ENCODE measurements at places on chromosomes 16 and 17.

DNA sequence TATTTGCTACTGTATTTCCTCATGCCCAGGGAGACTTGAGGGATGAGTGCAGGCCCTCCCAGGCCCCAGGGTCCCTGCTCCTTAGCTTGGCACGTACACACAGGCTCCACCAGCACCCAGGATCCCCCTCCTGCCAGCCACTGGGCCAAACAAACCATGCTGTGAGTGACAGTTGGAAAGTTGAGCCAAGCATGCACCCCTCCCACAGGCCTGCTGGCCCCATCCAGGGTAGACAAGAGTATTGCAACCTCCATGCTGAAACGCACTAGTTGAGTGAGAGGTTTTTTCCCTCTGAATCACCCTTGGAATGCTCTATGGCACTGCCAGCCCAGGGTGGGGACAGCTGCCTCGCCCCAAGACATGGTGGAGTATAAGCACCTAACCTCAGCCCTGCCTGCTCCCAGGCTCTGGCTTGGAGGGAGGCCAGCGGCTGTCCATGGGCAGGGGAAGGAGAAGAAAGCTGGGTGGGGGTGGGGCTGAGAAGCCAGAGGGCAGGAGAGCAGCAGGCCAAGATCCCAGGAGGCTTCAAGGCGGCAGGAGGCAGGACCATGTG lies 49.6 kb downstream of the PITPNM3 start:
- DNase-seq: no peak

GRCh38 chr17:48213797-48214196 lies 106.2 kb downstream of the SNX11 start:
- DNase-seq: no peak

GRCh38 chr17:36001110-36001771 lies at the start of gene CCL15:
Gene CCL15, minus strand, starts transcription at chr17:36001553. Its CDS starts 61 bp downstream, at chr17:36001492.
- DNase-seq: peak; percentile 33

DNA sequence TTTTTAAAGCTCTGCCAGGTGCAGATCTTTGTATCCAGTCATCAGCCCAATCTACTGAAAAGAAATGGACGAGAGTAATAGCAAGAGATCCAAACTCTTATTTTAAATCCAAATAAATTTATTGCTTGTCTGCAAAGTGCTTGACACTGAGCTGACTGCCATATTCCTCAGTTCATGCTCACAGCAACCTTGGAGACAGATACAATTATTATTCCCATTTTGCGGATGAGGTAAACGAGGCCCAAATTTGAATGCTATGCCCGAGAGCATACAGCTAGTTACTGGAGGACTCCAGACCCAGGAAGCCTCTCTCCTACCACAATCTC lies 620 bp downstream of the NOB1 start:
- no peak for DNase-seq

- DNase-seq: no peak
Measured at GRCh38 chr17:61334673-61335072, 65.0 kb upstream of the TBX2 start.

- peak; percentile 30 for DNase-seq
Measured at GRCh38 chr16:19432429-19432828, 14.7 kb downstream of the TMC5 start.

DNA sequence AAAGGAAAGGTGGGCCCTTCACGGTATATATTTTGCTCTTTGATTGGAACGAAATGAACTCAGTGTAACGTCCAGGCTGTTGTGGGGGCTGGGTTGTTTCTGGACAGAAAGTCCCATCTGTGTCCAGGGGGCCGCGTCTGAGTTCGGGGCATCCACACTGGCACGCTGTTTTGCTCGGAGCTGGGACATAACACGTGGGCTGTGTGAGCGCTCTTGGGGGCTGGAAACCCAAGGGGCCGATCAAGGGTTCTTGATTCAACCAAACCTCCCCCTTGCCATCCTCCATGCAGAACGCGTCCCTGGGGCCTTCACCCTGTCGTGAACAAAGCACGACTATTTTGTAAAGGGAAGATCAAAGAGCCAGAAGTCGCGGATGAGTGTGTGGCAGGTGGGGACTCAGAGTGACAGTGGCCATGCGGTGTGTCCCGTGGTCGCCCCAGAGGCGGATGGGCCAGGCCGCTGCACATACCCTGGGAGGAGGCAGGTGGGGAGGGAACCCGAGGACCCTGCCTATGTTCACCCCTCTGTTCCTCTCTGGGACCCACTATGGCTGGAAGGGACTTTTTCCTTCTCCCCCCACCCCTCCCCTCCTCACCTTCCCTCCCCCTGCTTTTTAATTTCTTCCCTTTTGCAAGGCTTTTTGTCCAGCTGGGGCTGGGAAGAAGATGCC lies 387.2 kb downstream of the SEC14L1 start:
- no peak for DNase-seq

DNA sequence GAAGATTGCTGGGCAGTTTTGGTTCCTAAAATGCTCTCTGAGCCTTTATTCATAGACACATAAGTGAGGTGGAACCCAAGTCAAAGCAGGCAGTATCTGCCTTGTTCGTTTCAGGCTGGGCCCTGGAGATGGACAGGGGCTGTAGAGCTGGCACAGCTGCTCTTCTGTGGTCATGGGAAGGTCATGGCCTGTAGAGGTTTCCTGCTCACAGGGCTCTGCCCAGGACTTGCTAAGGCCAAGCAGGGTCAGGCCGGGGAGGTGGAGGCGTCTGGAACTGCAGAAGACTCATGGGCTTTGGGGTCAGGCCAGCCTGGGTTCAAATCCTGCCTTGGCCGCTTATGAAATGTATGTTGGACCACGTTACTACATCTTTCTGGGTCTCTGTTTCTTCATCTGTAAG lies 50.2 kb downstream of the IRX5 start:
- DNase-seq: no peak

DNA sequence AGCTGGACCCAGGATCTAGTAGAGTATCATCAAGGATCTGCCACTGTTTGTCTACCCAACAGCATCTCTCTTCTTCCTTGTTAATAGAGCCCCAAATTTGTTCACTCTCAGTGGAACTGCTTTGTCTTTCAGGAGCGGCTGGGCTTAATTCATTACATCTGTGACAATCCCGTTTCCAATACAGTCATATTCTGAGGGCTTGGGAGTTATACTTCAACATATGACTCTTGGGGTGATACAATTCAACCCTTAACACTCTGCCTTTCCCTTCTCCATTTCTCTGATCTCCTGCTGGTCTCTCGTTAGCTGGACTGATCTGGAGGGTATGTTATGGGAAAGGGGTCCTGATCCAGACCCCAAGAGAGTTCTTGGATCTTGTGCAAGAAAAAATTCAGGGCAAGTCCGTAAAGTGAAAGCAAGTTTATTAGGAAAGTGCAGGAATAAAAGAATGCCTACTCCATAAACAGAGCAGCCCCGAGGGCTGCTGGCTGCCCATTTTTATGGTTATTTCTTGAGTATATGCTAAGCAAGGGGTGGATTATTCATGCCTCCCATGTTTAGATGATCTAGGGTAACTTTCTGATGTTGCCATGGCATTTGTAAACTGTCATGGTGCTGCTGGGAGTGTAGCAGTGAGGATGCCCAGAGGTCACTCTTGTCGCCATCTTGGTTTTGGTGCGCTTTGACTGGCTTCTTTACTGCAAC lies 42.4 kb downstream of the IQCK start:
- no peak for DNase-seq

- no peak for DNase-seq
Measured at GRCh38 chr17:67632141-67632540, 85.6 kb upstream of the NOL11 start.

DNA sequence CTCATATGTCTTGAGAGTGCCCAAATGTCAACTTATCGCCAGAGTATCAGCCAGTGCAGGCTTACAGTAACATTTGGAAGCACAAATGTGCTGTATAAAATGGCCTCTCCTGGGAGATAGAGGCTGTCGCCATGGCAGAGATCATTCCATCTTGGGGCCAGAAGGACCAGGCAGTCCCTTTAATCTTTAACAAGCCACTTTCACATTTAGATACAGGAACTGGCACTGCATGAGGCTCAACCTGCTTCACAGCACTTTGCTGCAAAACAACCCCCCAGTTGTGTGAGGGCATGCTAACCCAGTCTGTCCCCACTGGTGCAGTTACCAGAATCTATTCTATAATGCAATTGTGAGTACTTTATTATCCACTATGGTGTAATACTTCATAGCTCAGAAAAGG lies 4.7 kb upstream of the RFFL start:
- no peak for DNase-seq

- DNase-seq: no peak
Measured at GRCh38 chr16:25124503-25124902, 13.0 kb downstream of the LCMT1 start.

DNA sequence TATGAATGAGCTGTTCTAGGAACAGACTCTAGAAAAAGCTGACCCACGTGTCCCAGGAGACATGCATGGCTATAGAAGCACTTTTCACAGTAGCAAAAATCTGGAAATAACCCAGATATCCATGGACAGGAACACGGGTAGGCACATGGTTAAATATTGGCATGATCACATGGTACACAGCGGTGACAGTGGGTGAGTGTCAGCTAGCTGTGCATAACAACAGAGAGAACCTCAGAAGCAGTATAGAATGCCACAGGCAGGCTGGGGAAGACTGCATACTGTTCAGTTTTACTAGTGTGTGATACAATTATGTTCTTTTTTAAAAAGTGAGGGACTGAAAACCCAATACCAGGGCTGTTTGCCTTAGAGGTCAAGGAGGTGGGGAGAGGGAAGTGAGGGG lies 31.4 kb downstream of the EPN2 start:
- no peak for DNase-seq

DNA sequence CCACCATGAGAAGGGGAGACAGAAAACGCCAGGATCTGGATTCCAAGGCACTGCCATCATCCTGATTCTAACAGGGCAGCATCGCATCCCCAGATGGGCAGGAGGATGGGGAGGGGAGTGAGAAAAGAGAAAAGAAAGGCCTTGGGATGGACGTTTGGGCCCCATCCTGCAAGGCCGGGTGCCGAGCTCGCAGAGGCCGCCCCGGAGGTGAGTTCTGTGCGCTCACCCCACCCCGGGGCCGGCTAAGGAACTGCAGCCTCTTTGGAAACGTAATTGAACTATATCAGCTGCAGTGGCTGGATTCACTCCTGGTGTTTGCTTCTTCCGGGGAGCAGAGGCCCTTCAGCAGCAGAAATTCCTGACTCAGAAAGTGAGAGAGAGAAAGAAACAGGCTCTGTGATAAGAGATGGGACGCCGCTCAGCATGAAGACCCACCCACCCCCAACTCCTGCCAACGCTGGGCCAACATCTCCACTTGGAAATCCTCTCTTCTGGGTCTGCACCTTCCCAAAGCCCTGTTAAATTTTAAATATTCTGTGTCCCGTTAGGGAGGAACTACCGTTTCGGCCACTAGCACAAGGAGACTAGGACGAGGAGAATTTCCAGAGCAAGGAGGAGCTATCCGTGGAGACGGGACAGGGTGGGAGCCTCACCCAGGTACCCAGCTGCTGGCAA lies 8.5 kb upstream of the SSTR2 start:
- peak; percentile 86 for DNase-seq

- DNase-seq: no peak
Measured at GRCh38 chr16:81652798-81653505, 126.1 kb upstream of the PLCG2 start.

GRCh38 chr17:76566988-76567431 lies 18.6 kb downstream of the ST6GALNAC2 start:
- DNase-seq: no peak

DNA sequence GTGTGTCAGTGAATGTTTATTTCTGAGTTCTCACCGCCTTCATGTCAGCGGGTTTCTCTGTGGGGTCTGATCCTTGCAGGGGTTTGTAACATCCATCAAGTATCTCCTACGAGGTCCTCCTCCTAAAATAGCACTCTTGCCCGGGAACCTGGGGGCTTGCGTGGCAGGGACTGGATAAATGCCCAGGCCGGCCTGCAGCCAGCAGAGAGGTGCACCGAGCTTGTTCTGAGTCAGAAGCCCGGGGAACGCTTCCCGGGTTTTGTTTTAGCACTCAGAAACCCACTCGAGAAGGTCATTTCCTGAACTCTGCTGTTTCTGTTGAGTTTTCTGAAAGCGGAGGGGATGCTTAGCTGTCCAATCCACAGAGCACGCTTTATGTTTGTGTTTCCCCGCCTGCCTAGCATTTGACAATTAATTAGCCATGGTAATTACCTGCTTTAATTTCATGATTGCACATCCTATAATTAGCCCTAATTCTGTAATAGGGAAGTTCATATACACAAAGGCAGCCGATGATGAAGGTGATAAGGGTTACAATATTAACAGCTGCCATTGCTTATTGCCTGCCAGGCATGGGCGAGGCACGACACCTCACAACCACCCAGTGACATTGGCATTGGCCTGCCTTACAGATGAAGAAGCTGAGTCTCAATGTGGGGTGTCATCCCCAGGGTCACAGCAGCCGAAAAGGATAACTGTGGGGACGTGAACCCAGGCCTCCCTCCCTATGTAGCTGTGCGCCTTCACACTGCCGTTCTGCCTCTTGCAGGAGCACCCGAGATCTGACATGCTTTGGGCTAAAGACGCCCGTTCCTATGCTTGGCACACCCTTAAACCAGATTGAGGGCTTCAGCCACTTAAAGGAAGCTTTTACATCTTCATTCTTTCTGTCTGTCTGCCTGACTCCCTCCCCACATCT lies 333.1 kb downstream of the CPPED1 start:
- DNase-seq: no peak

- DNase-seq: no peak
Measured at GRCh38 chr16:1163567-1164055, 10.7 kb downstream of the CACNA1H start.

DNA sequence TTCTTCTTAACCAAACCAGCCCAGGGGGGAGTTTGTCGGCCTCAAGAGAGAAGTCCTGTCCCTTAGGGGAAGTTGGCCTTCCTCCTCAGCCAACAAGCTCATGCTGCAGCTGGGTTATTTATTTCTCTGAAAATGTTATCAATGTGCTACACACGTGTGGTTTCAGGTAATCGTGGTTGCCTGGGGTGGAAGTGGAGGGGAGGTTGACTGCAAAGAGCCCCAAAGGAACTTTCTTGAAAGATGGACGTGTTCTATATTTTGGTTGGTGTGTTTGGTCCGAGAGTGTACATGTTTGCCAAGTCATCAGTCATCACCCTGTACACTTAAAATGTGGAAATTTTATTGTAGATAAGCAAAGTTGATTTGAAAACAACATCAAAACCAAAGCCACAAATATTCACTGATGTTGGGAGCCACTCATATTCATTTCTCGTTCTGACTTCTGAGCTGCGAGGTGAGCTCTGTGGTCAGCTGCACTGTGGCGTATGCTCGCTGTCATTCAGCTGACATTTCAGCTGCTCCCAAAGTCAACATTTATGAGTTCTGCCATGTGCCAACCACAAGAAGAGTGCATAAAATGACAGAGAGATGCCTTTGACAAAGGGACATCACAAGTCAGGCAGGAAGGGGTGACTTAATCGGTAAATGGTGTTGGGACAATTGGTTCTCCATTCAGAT lies 26.5 kb upstream of the ADGRG1 start:
- DNase-seq: no peak

DNA sequence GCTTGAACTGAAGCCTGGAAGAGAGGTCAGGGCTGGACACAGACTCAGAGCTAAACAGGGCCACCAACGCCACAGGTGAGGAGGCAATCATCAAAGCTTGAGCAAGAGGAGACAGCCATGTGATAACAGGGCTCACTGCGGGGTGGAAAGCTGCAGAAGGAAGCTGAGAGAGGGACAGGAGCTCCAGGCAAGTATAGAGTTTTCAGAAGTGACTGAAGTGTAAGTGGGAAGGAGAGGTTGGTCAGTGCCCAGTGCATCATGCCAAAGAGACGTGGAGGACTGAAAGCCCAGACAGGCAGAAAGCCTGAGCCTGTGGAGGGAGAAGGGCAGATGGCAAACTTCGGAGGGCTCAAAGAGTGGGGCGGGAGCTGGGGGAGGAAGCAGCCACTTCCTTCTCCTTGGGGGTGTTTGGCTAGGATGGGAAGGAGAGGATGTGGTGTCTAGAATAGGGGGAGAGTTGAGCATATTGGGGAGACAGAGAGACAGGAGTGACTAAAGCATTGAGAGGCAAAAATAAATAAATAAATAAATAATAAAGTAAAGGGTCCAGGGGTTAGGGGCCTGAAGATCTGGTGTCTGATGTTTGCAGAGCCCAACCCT lies 2.6 kb downstream of the KIFC3 start:
- peak; percentile 20 for DNase-seq
